GM12891 (cell line): ENCODE measurements at places on chromosomes 11 and 22.
A peak's percentile ranks its signal among the peaks of the same experiment; 100 is the strongest.

GRCh38 chr22:27603800-27604144, 197.8 kb downstream of the MN1 start:
- no peak for DNase-seq

- DNase-seq, result no peak
These were observed 11.7 kb downstream of the CRELD2 start for GRCh38 chr22:49929994-49930575.

DNA sequence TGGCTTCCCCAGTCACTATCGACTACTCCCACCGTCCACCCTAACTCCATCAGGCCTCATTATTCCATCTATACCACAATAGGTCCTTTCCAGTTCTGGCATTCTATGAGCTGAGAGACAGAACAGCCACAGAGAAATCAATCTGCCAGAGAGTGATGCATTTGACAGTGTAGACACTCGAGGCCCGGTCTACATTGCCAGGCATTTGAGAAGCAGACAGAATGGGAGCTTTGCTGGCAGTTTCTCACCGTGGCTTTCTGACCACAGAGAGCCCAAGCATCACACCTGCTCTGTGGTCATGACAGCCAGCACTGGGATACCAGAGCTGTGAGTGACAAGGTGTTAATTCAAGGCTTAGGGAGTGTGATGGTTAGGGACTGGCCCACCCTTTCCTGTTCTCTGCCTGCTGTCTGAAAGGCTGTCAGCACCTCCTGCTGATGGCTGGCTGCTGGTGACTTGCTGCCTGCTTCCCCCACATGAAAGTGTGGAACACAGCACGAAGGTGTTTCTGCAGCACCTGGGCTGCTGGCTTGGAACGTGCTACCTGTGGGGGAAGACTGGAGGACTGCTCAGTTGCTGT, 137.8 kb downstream of the KIRREL3 start:
- DNase-seq, result no peak

GRCh38 chr11:126790550-126791081, 210.0 kb downstream of the KIRREL3 start:
- DNase-seq, result no peak

DNA sequence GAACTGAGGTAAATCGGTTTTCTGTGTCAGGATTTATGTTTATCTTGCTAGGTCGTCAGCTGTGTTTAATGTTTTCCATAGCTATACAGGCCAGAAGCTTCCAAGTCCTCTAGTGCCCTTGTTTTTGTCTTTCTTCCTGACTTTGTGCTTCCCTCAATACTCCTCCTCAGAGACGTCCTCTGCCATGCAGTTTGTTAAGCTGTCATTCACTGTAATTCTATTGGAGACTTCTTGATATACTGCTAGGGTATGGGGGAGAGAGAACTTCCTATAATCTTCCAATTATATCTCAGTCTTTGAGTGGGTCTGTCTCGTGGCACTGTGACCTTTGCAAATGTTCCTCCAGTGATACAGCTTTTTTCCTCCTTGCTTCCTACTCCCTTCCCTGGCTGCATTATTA, 327.3 kb upstream of the ANO5 start:
- DNase-seq, result no peak

GRCh38 chr22:23305922-23306374, 125.6 kb downstream of the BCR start:
- DNase-seq, result no peak

DNA sequence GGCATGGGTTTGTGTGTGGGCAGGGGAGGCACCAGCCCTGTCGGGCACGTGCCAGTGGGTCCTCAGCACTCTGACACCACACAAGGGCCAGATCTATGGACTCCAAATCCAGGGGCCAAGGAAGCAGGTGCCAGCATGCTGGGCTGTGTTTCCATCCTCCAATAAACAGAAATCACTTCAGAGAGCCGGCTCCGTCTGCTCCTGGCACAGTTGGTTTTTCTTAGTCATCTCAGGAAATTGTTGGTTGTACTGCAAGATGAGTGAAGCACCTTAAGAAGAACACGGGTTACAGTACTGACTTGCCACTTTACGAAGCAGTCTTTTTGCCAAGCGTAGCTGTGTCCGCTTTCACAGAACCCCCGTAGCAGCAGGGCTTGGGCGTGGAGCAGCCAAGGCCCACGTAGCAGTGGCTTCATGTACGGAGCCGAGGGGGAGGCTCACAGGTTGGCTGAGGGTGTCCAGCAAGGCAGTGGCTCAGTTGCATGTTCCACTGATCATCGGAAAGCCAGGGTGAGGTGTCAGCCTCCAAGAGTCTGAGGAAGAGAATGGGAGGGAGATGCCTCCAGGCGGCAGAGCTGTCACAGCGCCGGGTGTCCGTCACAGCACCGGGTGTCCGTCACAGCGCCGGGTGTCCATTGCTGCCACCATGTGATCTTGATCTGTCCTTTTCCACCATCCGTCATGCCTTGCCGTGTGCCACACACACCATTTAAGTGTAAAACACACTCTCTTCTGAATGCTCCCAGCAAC, 314.9 kb downstream of the CTTN start:
- DNase-seq, result no peak

DNA sequence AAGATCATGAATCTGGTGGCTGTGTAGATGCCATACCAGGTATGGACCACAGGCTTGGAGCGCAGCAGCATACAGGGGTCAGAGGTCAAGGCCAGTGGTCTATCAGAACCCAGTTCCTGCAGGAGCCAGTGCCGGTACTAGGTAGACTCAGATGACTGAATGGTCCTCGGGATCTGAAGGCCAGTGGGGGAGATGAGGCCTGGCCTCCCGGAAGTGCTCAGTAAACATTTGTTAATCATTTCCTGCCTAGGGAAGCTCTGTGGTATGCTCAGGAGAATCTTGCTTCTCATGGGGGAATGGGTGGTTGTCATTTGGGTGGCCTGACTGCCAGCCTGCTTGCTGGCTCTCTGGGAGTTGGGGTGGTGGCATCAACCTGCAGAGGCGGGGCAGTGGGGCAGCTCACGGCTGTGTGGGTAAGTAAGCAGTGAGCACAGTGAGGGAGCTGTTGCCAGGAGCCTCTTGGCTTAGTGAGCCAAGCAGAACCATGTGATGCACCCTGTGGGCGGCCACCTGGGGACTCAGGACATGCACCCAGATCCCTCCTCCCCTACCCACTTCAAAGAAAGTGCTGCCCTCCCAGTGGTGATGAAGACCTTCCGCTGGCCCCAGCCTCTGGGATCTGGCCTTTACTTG, 33.0 kb downstream of the PTPRJ start:
- no peak for DNase-seq

- no peak for DNase-seq
These were observed 703.4 kb downstream of the NTM start for GRCh38 chr11:132073787-132074186.

DNA sequence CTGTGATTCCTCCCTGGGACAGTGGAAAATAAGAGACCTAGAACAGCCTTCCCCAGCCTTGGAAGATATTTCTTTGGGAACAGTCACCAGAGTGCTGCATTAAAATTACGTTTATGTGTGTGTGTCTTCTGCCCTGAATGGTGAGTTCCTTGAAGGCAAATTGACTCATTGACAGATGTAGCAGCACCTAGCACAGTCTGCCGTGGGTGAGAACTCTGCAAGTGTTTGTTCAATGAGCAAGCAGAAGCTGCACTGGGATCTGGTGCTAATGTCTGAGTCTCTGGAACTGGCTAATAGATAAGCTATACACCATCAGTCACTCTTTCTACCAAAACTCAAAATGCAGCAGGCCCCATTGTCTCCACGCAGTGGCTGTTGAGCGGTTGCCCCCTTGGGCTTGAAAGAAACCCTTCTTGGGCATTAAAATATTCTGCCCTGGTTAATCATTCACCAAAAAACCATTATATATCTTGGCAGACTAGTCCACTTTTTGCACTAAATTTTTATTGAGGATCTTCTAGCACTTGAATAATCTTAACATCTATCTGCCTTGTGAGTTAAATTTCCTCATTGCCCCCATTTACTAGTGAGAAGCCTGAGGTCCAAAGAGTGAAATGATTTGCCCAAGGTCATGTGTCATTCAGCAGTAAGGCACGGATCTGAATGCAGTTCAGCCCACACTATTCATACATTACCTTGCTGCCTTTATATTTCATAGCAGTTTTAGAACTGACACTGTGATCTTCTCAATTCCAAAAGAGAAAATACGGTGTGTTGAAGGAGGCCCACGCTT, 87.8 kb upstream of the GALNT18 start:
- no peak for DNase-seq

GRCh38 chr11:94960488-94960887, 12.9 kb downstream of the CWC15 start:
- no peak for DNase-seq

DNA sequence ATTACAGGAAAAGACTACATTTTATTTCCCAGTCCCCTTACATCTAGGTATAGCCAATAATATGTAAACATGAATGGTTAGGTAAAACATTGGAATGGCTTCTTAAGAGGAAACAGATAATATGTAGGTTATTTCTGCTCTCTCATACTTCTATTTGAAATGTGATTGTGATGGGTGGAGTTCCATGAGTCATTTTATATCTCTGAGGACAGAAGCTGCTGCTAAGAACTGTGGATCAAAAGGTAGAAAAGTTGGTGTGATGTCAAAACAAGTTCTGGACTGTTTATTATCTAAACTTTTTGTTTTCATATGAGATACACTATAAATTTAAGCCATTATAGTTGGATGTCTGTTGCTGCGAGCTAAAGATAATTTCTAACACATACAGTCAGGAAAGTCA, 799.4 kb upstream of the TENM4 start:
- DNase-seq, result no peak

- DNase-seq, result no peak
These were observed 127.9 kb downstream of the WT1 start for GRCh38 chr11:32307471-32307870.

- no peak for DNase-seq
These were observed 25.1 kb upstream of the CCDC134 start for GRCh38 chr22:41775338-41775737.

- DNase-seq, result no peak
These were observed 230.9 kb upstream of the SESN3 start for GRCh38 chr11:95461858-95462257.

DNA sequence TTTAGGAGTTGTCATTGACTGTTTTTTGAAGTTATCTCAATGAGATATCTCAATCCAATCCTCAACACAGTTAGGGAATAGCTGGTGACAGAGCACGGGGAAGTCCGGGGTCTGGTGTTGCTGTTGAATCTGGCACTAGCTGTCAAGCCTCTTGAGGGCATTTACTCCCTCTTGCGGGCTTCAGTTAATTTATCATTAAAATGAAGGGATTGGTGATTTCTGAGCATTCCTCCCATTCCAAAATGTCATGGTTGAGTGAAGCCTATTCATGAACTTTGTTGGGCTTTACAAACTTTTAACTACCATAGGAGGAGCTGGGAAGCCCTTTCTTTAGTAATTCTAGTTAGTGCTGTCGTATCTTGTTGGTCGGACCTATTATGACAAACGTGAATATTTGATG, 40.2 kb downstream of the UVRAG start:
- DNase-seq, result no peak

- no peak for DNase-seq
These were observed 86.0 kb downstream of the FEZ1 start for GRCh38 chr11:125410091-125410490.

- no peak for DNase-seq
These were observed 51.0 kb upstream of the CSNK2A3 start for GRCh38 chr11:11403763-11404725.

- DNase-seq, result no peak
These were observed 130.0 kb downstream of the OSBP2 start for GRCh38 chr22:30824711-30825110.

GRCh38 chr11:78791254-78791653, 216.6 kb upstream of the NARS2 start:
- DNase-seq, result no peak

- DNase-seq, result no peak
These were observed 988.1 kb downstream of the NTM start for GRCh38 chr11:132358573-132358953.

- DNase-seq, result no peak
These were observed 117.6 kb upstream of the ARHGAP20 start for GRCh38 chr11:110829873-110830272.

- DNase-seq, result no peak
These were observed 39.1 kb downstream of the MACROD1 start for GRCh38 chr11:64126796-64127195.

GRCh38 chr11:60919320-60919719, 4.9 kb upstream of the TMEM132A start:
- no peak for DNase-seq

DNA sequence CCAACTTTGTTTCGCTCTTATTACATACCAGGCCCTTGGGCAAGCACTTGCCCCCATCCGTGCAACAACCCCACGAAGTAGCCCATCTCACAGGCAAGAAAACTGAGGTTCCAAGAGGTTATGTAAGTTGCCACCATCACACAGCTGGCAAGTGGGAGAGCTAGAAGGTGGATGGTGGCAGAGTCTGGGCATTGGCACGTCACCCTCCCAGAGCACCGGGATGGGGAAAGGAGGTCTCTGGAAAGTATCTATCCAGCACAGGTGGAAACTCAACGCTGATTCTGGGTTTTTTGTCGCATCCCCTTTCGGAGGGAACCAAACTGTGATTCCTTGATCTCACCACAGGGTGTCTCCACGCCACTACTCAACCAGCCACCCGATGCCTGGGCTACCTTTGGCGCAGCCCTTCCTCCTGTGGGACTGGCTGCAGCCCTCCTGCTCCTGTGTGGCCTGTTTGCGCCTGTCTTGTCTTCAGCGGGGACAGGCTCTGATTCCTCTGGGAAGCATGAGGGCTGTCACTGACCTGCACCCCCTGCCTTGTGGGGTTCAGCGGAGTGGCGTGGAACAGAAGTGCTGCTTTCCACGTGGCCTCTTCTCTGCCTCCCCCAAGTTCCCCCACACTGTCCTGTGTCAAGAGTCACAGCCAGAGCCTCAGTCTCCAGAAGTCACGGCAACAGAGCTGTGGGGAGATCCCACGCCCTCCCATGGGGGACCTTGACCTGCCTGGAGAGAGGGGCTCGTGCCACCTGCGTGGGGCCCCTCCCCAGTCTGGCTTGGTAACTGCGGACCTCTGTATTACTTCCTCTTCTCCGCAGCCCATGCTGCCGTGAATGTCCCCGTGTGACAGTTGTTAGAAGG, 34.4 kb upstream of the TRIM29 start:
- peak; percentile 66 for DNase-seq
